Breast epithelium (tissue), 4 donors: ENCODE measurements at places on chromosomes 4 and X. TPM values are rescaled to one million over a fixed set of nuclear protein-coding genes. Genes with fewer than 3 reads are reported as not detected.

- no peaks in the 10 kb centered on the region for H3K27me3 ChIP-seq
- DNase-seq, result no peak
- H3K27ac ChIP-seq, result no peak overlapping the region
- no peaks in the 10 kb centered on the region for H3K36me3 ChIP-seq
Observed at GRCh38 chr4:150579551-150580234, 2.3 kb upstream of the MAB21L2 start.

DNA sequence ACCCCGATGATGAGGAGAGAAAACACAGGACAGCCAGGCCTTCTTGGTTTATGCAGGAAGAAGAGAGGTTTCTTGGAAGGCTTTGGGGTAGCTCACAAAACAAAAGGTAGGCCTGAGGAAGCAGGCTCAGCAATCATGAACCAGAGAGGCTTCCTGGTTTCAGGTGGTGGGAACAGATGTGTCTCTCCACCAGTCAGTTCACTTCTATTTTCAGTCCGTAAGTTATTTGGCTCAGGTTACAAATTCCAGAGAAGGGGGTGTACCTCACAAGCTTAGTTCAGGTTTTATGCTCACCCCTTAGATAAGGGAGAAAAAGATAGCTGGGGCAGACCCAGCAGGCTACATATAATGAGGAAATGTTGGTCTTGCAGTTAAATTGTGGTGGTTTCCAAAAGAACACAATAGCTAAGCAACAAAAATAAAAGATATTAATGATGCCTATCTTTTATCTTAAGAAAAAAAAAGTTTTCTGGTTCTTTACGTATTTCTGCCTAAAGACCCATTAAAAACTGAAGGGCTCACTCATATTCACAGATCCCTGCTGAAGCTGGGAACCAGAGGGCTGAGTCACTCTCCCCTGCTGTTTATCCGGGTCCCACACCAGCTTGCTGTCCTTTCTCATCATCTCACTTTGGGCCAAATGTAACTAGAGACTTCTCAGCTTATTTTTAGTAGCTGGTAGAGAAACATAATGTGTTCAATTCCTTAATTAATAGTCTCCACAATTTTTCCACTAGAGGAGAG is 177.0 kb downstream of the CAMK2D start:
- DNase-seq, result no peak
- no peaks in the 10 kb centered on the region for H3K27me3 ChIP-seq

DNA sequence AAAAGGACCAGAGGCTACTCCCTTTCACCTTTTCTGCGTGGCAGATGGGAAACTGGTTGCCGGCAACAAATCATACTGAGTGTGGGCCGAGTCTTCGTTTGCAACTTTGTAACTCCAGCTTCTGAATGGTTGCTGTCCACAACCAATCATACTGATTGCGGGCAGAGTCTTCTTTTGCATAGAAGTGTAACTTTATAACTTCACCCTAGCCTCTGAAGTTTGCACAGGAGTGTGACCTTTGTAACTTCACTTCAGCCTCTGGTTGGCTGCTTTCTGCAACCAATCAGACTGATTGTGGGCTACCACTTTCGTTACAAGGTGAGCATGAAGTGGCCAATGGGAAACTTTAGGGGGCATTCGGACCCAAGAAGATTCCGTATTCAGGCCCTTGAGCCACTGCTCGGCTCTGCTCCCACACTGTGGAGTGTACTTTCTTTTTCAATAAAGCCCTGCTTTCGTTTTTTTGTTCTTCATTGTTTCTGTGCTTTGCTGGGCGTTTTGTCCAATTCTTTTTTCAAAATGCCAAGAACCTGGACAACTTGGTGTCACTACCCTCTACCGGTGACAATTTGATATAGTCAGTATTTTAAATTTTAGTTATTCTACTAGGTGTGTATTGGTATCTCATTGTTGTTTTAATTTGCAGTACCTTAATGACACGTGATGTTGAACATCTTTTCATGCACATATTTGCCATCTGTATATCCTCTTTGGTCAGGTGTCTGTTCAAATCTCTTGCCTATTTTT is 9.0 kb upstream of the PAGE5 start:
- DNase-seq, result no peak
- H3K27ac ChIP-seq, result no peak overlapping the region
- H3K36me3 ChIP-seq, result no peaks in the 10 kb centered on the region

GRCh38 chrX:15849555-15849954 is 5.1 kb downstream of the AP1S2 start:
- no peaks in the 10 kb centered on the region for H3K36me3 ChIP-seq
- no peak overlapping the region for H3K4me3 ChIP-seq
- H3K4me1 ChIP-seq, result no peaks in the 10 kb centered on the region
- no peak overlapping the region for H3K27ac ChIP-seq
- no peaks in the 10 kb centered on the region for H3K27me3 ChIP-seq

- H3K27ac ChIP-seq, result no peak overlapping the region
- DNase-seq, result no peak
- no peaks in the 10 kb centered on the region for H3K4me1 ChIP-seq
- no peak overlapping the region for H3K4me3 ChIP-seq
- H3K36me3 ChIP-seq, result no peaks in the 10 kb centered on the region
- no peaks in the 10 kb centered on the region for H3K27me3 ChIP-seq
Observed at GRCh38 chrX:118755633-118756032, 28.2 kb downstream of the IL13RA1 start.

GRCh38 chr4:37890801-37891259 is at the start of gene TBC1D1:
TBC1D1 (plus strand) TSS chr4:37891084; CDS start chr4:37902096, 11,012 bp downstream.
- H3K4me1 ChIP-seq, result peaks cover 5% of the 10 kb centered on the region
- H3K4me3 ChIP-seq, result peak within 1 kb of the TSS; percentile 72
- H3K36me3 ChIP-seq, result no peaks in the 10 kb centered on the region
- peak within 1 kb of the TSS; percentile 61 for H3K27ac ChIP-seq
- no peak for DNase-seq
- H3K27me3 ChIP-seq, result no peaks in the 10 kb centered on the region

The MAGEA2 gene
- not detected for total RNA-seq

The NDUFB11 gene
- total RNA-seq, result 54.4 TPM

The RNF150 gene
- total RNA-seq, result 5.6 TPM
